ENCODE measurements at places on chromosomes 1 and 21. TPM values are rescaled to one million over a fixed set of nuclear protein-coding genes. Genes with fewer than 3 reads are reported as not detected.

Gene TMPRSS3
- total RNA-seq = 0.32 TPM

Gene MMP23B
- total RNA-seq = 0.92 TPM

Gene LCK
- total RNA-seq = 1.00 TPM

Gene RGS13
- not detected for total RNA-seq

Gene TMEM61
- total RNA-seq = 1.4 TPM

Gene AMY1A
- total RNA-seq = not detected

Gene AKNAD1
- 1.00 TPM for total RNA-seq

Gene TSSK3
- total RNA-seq = 0.52 TPM

Data from esophagus mucosa (tissue), 1 donor.